T-cell (primary cell): ENCODE measurements at places on chromosomes 7 and 10.
A peak's percentile ranks its signal among the peaks of the same experiment; 100 is the strongest.

GRCh38 chr10:102757323-102757722 lies 13.6 kb downstream of the WBP1L start:
- DNase-seq, result no peak

GRCh38 chr10:116155191-116155590 lies 117.8 kb downstream of the GFRA1 start:
- DNase-seq, result no peak

DNA sequence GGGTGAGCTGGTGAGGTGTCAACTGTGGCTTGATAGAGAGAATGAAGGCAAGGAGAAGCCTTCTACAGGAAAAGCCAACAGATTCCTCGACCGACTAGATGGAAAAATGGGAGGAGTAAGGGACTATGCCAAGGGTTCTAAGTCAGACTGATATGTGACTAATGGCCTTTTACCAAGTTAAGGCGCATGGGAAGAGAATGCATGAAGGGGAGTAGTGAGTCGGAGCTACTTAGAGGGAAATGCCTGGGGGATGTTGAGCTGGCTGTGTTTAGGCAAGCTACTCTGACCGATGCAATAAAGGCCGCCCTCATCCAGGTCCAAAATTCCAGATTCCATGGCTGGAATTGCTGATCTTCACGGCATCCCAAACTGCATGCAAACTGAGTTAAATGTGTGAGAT lies 48.2 kb downstream of the APBB1IP start:
- no peak for DNase-seq

- no peak for DNase-seq
Observed at GRCh38 chr10:52769966-52770365, 2.6 kb downstream of the MBL2 start.

DNA sequence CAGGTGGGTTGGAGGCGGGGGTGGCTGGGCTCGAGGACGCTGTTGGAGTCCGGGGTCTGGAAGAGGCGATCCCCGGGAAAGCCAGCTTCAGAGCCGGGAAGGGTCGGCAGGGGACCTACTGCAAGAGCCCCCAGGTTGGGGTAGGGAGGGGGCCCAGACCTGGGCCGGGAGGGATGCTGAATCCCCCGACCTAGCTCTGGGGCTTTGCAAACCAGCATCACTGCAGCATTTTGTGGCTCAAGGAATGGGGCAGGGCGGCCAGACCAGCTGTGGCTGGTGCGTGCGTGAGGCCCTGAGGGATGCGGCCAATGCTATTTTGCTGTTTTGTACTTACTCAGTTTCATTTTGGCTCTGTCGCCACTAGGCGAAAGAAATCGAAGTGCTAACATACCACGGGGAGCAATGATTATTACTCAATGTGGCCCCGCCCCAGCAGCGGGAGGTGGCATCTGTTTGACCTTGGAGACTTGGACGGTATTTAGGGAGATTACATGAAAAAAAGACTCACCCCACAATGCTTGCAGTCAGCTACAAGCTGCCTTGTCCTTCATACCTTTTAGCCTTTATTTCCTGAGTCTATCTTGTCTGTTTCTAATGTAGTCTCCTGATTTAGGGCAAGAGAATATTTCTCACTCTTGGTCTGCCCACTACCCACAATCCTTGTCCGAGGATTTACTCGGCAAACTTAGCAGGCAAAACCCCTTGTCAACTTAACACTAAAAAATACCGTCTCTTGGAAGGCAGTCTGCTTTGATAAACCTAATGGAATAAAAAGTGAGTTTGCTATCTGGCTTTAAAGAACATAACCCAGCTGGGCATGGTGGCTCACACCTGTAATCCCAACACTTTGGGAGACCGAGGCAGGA lies 16.2 kb downstream of the HSPB1 start:
- peak; percentile 79 for DNase-seq

DNA sequence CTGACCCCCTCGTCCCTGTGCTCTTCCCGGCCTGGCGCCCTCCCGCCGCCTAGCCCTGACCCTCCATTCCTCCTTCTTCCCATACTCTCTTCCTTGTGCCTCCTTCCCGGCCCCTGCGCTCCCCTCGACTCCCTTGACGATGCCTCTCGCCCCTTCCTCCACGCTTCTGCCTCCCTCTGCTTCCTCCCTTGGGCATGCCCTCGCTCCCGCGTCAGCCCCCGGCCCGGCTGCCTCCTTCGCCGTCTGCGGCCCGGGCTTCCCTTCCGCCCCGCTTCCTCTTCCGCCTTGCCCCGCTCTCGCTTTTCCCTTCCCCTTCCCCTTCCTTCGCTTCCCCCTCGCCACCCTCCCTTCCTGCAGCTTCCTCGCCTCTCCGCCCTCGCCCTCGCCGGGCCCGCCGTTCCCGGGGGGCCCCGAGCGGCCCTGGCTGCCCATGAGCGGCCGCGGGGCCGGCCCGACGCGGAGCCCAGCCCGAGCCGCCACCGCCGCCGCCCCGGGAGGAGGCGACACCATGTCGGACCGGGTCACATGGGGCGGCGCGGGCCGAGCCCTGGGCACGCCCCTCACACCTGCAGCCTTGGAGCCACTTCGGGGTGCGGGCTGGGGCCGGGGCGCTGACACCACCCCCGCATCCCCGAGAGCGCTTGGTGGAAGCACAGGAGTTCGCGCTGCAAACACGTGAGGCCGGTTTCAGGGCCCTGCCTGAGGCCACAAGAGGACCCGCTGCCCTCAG lies at the start of gene FBXW4:
TSS of gene FBXW4 (minus strand) at position 497 of the 730 bp plus-strand sequence. CDS start at position 432, 65 bp downstream.
- peak; percentile 64 for DNase-seq

GRCh38 chr7:98887038-98887437 lies 8.7 kb downstream of the TRRAP start:
- no peak for DNase-seq

- DNase-seq, result peak; percentile 53
Observed at GRCh38 chr10:61899997-61900828, 1.3 kb upstream of the ARID5B start.

- DNase-seq, result no peak
Observed at GRCh38 chr10:125605167-125605566, 77.8 kb downstream of the TEX36 start.

GRCh38 chr7:24401628-24402593 lies 117.9 kb downstream of the NPY start:
- no peak for DNase-seq

GRCh38 chr10:68721673-68722335 lies 765 bp downstream of the CCAR1 start:
- DNase-seq, result no peak

DNA sequence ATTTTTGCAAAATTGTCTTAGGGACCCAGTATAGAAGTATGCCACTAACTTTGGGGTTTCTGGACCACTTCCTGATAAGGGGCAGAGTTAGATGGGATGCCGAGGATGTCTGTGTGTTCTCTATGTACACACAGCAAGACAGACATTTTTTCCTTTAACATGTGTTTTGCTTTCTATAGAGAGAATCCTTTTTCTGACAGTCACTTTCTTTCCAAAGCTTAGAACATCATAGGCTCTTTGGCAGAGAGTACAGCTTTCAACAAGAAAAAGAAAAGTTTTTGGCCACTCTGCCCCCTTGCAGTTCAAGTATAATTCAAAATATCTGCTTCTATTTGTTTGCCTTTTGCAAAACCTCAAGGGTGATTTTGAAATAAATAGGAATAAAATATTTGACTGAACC lies 44.1 kb downstream of the PAPSS2 start:
- no peak for DNase-seq

GRCh38 chr7:6164491-6164890 lies 107.9 kb downstream of the CYTH3 start:
- DNase-seq, result no peak

DNA sequence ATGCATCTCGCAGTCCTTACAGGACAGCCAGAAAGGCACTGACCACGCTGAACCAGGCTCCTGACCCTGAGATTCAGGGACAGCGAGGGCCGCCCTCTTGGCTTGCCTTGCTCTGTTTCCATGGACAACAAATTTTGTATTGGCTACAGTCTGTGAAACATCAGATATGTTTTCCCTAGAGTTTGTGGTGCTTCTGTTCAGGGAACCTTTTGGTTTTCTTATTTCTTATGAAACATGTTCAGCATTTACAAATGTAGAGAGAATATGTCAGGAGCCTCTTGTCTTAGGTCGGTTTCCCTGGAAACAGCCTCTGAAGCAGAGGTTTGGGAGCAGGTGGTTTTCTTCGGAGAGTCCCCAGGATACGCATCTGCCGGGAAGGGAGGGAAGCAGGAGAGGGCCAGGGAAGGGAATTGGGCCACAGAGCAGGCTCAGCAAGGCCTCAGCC lies 260.1 kb downstream of the CCDC3 start:
- no peak for DNase-seq

DNA sequence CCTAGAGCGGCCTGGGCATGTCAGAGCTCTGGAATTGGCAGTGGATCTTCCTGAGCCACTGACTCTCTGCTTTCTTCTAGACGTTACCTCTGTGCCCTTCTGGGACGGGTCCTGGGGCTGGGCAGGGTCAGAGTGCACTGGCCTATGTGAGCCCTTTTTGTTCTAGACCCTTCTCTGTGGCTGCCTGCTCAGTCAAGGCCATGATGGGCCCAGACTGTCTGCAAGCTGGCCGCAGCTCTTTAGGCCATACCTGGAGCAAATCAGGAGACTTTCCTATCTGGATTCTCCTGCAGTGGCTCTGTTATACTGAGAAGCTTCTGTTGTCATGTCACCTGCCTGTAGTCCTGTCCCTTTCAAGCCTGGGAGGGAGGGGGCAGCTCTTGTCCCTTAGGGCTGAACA lies 70.1 kb downstream of the ADCY1 start:
- DNase-seq, result no peak

DNA sequence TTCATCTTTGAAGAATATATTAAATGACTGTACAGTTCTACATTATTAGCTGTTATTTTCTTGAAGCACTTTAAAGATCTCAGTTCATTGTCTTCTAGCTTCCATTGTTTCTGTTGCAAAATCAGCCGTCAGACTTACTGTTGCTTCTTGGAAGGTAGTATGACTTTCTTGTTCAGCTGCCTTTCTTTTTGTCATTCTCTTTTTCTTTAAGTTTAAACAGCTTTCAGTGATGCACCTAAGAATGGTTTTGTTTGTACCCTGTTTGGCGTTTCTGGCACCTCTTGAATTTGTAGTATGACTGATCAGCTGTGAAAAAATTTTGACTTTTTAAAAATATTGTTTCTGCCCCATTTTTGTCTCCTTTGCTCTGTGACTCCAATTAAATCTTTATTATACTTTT lies 9.3 kb downstream of the MKLN1 start:
- DNase-seq, result no peak

DNA sequence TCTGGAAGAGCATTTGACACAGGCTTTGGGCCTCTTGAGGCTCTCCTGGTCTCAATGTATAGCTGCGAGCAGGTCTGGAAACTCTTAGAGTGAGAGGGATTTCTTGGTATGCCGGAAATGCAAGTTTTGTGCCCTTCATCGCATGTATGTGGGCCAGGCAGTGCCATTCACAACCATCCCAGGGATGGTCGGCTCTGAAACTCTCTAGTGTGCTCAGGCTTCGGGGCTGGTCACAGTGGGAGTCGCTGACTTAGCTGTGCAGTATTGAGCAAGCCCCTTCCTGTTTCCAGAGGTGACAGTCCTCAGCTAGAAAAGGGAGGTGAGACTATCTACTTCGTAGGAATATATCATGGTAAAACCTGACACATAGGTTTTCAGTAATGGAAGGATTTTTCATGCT lies 2.0 kb upstream of the AOAH start:
- no peak for DNase-seq

- no peak for DNase-seq
Observed at GRCh38 chr7:103560136-103560535, 114.1 kb upstream of the SLC26A5 start.

DNA sequence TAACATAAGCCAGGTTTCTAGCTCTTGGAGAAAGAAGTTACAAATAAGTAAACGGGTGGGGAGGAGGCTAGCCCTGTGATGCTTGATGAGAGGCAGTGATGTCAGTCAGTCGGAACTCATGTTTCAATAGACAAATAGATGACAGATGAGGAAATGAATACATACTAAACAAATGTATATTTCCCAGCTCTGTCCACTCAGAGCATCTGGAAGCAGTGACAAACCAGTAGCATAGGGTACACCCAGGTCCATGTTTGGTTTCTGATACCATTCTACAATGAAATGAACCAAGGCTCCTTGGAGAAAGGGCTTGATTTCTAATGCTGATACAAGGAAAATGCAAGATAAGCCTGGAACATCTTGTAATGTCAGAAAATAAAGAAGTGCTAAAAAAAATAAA lies 30.6 kb downstream of the PODXL start:
- no peak for DNase-seq

DNA sequence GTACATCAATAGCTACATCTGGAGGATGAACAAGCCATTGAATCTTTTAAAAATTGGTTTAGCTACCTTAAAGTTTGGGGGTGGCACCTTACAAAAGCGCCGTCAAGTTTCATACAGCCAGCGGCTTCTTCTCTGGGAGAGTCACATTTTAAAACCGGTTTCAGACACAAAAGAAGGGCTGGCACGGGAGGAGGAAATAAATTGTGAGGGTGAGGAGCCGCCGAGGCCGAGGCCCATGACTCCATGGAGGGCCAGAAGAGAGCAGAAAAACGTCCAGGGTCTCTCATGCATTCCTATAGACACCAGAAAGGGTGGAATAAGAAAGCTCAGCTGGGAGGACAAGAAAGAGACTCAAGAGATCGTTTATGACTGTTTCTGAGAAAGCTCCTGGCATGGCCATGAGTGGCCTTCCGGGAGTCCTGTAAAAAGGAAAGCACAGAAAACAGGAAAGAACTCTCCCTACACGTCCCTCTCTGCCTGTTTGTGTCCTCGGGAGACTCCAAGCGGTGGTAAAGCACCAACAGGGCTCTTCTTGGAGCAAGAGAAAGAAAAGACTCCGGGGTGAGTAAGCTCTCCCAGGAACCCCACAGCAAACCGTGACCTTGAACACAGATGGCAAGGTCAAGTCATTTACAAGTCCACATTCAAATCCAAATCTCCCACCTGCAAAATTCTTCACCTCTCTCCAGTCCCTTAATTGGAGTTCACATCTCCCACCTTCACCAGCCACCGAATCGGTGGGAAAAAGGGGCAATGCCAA lies 1.8 kb downstream of the FRAT2 start:
- DNase-seq, result no peak
